NCI-H524 treated with DMSO at 0.1 percent for 48 hours (cell line): ENCODE measurements at places on chromosomes 7 and 10.

- DNase-seq = no peak
Measured at GRCh38 chr7:109834851-109835250, 1256.1 kb upstream of the LRRN3 start.

DNA sequence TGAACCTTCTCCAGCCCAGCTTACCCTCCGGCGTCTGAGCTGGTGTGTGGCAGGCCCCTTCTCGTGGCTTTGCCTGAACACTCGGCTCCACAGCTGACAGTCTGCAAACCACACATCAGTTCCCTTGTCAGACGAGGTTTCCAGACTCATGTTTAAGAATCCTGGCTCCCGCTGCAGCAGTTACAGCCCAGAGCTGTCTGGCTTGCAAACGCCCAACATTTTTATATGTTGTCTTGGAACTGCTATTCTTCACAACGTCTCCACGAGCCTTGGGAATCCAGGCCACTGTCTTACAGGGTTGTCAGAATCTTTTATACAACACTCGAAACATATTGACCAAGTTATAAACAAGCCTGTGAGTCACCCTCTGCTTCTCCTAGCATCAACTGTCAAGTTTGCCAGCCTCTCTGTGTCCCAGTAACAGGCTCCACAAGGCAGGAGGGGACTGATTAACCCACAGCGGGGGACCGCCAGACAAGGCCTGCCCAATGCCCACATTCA is 68.1 kb downstream of the TNS3 start:
- no peak for DNase-seq

- no peak for DNase-seq
Measured at GRCh38 chr7:2399848-2400587, 3.4 kb upstream of the CHST12 start.

DNA sequence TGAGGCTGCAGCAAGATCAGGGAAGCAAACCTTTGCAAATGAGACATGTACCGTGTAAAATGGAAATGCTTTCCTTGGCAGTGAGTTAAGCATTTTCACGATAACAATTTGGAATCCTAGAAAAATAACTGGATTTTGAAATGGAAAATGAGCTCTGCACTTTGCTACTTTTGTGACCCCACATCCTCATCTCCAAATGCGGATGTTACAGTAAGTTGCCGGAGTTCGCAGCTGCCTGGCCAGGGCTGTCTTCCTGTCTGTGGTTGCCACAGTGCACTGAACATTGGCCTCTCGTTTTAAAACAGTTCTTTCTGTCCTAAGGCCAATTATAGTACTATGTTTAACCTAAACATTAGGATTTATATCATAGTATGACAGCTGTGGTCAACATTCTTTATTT is 136.2 kb upstream of the FZD8 start:
- no peak for DNase-seq

GRCh38 chr7:97499204-97499603 is 232.7 kb upstream of the TAC1 start:
- no peak for DNase-seq

DNA sequence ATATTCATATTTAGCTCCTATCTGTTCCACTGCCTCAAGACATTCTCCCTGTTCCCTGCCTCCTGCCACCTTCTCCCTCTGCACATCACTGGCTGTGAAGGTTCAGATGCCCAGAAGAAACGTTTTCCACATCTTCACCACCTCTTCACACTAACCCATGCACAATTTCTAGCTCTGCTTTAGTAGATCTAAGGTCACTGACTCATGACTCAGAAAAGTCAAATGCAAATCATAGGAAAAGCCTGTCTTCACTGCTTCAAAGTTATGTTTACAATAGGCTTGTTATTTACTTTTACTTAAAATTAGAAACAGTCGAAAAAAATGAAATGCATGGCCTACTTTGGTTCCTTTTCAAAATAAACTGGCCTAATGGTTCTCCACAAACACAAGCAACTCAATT is 2.5 kb downstream of the SCRN1 start:
- no peak for DNase-seq

GRCh38 chr7:48933549-48934085 is 9.3 kb downstream of the CDC14C start:
- no peak for DNase-seq

DNA sequence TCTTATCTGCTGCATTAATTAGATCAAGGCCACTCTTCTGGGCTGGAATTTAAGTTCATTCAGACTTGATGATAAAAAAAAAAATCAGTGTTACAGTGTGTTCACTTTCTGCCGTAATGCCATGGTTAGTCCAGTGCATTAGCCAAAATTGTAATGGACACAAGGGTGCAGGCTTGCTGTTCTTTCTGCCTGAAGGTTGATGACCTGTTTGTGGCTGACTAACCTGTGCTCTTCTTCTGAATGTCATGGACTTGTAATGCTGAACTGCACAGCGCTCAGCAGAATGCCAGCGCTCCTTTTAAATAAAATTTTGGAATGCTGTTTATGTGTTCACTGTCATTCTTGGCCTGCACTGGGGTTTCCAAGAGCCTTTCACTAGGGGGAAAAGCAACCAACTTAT is 323.2 kb downstream of the ZNF248 start:
- no peak for DNase-seq

DNA sequence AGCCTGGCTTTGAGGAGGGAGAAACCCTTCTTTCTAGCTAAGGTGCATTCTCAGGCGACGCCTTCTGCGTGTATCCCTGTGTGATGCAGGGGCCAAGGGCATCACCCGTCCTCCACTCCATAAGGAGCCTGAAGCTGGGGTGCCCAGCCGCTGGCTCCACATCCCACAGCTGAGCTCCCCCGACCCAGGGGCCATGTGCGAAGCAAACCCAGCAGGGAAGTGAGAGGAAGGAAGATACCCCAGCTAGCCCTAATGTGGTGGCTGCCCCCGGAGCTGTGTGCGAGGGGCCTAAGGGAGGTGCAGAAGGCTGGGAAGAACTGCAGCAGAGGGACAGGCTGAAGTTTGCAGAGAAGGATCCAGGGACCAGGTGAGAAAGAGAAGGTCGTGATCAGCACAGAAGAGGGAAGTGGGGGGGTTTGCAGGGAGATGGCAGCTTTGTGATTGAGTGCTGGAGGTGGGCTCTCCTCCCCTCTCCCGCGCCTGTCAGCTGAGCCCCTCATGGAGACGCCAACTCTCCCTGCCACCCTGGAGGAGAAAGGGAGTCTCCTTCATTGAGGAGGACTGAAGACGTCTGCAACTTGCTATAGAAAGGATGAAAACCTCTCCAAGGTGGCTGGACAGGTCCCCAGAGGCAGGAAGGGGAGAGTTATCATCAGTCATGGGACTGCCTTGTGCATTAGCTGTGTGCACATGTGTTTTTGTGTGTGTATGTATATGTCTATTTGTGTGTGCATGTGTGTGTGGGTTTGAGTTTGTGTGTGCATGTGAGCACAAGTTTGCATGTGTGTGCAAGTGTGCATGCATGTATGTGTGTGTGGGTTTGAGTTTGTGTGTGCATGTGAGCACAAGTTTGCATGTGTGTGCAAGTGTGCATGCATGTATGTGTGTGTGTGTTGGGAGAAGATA is 3.5 kb upstream of the CALML5 start:
- DNase-seq = no peak
